ENCODE measurements at places on chromosomes 13 and 19.

GRCh38 chr19:15166700-15167099 lies 34.1 kb downstream of the NOTCH3 start:
- DNase-seq = no peak

DNA sequence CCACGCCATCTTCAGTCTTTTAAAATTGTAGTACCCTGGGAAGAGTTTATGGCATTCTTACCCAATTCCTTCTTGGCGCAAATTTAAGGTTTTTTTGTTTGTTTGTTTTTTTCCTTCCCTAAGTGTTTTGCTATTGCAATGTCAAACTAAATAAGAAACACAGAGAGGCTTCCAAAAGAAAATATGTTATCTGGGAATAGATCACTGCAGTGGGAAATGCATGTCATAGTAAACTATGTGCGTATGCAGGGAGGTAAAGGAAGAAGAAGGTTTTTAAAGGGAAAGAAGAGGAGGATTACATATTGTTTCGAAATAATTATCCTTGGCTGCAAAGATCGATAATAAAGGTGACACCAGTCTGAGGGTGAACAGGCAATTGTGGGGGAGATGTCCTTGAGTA lies 13.2 kb downstream of the CLEC11A start:
- DNase-seq = no peak

- no peak for DNase-seq
Measured at GRCh38 chr19:29745253-29745652, 30.2 kb upstream of the C19orf12 start.

DNA sequence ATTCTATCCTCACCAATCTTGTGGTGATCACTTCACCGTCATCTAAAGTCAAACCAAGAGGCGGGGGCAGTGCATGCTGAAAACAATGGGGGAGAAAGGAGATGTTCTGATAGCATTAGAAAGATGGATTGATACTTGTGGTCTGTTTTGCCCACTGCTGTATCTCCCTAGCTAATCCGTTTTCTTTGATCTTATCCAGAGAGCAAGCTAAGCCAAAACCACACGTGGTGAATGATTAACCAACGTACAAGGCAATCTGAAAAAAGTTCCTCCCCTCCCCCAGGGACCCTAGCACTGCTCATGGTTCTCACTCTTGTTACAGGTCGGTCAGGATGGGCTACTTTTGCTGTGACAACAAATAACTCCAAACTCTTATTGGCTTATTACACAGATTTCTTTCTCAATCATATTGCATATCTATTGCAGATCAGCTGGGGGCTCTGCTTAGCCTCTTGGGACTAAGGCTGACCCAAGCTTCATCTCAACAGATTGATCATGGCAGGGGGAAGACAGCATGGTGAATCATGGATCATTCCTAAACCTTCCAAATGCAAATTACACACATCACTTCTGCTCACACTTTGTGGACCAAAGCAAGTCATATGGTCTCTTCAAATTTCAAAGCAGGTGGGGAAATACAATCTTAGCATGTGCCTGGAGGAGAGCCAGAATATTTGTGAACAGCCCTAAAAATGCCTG lies 11.9 kb upstream of the C13orf42 start:
- no peak for DNase-seq

GRCh38 chr19:57527136-57527881 lies at the start of gene ZNF549:
ZNF549 (plus strand) TSS chr19:57527356; CDS start chr19:57527574, 218 bp downstream.
- peak; percentile 82 for DNase-seq

GRCh38 chr19:49581007-49581508 lies at the start of gene PRRG2:
PRRG2 (plus strand) TSS chr19:49581316; CDS start chr19:49583220, 1,904 bp downstream.
- DNase-seq = no peak

GRCh38 chr13:110628477-110628793 lies 13.1 kb downstream of the NAXD start:
- no peak for DNase-seq

GRCh38 chr19:872266-872951 lies 12.9 kb downstream of the CFD start:
- DNase-seq = peak; percentile 76

- no peak for DNase-seq
Measured at GRCh38 chr13:85163063-85163462, 636.2 kb downstream of the SLITRK6 start.

DNA sequence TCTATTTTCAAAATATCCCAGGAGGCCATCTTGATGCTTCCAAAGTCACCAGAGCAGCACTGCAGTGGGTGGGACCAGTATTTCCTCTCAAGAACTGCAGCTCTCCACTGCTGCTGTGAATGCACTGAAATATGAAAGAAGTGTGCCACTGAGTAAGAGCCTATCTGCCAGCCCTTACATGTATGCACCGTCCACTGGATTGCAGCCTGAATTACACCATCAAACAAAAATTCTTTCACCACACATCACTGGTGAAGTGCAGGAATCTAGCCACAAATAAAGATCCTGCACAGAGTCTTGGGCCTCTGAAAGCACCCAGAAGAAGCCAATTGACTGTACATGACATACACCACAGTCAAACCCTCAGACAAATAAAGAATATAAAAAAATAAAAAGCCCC lies 249.0 kb downstream of the LHFPL6 start:
- no peak for DNase-seq

DNA sequence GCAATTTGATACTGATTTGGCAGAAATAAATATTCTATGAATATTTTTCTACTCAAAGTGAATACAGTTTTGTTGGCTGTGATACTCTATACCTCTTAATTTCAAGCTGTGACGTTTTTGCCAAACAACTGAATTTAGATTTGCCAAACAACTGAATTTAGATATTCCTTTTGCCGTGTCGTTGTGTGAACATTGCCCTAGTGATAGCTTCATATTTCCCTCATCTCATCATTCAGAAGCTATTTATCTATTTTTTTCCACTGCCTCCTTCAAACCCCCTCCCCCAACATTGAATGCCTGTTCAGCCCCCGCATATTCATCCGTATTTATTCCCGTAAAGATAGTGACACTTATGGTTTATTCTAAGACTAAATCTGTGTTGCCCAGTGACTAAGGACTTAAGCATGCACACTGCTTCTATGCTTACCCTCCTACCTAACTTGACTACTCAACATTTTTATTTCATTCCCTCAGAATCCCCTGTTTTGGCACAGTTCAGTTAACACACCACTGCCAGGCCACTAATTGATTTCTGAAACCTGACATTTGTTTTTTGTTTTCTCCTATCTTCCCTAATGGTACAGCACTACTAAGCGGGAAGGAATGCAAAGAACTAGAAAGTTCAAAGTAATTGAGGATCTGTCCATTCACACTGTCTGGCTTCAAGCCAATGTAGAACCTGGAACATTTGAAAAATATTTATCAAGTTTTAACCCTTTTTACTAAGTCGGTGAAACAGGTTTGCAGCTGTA lies 2.8 kb upstream of the KLF5 start:
- no peak for DNase-seq

DNA sequence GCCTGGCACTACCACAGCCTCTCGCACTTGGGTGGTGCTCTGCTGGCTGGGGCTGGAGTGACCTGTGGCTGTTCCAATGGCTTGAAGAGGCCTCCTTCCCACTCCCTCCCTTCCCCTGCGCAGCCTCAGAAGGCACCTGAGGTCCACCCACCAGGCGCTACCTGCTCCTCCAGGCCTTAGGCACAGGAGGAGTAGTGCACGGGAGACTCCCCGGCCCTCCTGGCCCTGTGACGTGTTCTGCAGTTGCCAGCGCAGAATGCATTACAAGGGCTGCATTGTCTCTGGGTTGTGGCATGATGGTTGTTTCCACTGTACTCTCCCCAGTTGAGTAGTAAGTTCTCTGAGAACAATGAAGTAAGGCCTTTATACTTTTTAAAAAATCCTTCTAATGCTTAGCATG lies 128.6 kb downstream of the TEX29 start:
- no peak for DNase-seq

DNA sequence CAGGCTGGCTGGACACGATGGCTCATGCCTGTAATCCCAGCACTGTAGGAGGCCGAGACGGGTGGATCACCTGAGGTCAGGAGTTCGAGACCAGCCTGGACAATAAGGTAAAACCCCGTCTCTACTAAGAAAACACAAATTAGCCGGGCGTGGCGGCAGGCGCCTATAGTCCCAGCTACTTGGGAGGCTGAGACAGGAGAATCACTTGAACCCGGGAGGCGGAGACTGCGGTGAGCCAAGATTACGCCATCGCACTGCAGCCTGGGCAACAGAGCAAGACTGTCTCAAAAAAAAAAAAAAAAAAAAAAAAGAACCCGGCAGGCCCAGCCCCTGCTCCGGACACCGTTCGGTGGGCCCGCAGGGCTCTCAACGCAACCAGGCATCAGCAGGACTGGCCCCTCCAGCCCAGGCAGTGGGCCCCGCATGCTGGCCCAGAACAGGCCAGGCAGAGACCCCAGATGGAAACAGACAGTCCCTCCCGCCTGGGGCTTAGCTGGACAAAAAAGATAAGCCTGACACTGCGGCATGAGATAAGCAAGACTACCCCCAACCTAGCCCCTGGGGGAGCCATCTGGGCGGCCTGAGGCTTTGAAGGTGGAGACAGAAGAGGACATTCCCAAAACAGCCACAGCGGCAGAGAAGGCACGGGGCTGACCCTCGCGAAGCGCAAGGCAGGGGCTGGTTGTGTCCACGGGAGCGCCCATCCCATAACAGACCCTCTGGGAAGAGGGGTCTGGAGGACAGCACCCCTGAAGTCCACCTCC lies 11.6 kb downstream of the REXO1 start:
- no peak for DNase-seq

DNA sequence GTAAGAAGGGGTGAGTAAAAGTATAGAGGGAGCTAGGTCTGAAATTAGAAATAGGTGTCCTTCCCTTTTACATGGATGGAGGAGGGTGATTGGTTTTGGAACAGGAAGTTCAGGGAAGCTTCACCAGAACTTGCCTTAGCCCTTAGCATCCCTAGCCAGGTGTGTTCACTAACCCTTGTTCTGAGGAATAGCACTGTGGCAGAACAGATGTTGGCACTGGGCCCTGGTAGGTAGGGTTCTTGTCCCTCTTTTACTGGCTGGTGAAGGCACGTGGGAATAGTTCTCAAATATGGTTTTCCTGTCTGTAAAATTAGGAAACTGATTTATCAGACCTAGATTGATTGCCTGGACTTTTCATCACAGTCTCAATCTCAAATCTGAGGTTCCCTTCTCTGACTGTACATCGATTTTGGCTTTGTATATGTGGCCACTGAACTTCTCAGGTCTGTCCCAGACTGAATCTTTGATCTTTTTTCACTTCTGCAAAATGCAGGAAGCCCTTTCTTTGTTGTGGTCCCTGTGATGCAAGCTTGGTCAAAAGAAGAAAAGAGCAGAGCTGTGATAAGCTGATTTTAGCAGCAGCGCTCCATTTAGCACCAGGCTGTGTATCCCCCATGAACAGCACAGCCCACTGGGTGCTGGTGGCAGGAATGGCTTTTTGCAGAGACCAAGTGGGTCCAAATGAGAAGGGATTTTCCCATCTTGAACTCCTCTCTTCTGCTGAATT lies 86.2 kb upstream of the HTR2A start:
- no peak for DNase-seq

- DNase-seq = no peak
Measured at GRCh38 chr13:80428349-80429096, 87.6 kb upstream of the SPRY2 start.

- no peak for DNase-seq
Measured at GRCh38 chr19:29514525-29515232, 11.1 kb upstream of the VSTM2B start.
